ENCODE measurements at places on chromosomes 1 and 21.

- no peak for DNase-seq
These were observed 1264.3 kb upstream of the ADGRL2 start for GRCh38 chr1:80536461-80536860.

- no peak for DNase-seq
These were observed 14.1 kb downstream of the TTC39A start for GRCh38 chr1:51316113-51316845.

DNA sequence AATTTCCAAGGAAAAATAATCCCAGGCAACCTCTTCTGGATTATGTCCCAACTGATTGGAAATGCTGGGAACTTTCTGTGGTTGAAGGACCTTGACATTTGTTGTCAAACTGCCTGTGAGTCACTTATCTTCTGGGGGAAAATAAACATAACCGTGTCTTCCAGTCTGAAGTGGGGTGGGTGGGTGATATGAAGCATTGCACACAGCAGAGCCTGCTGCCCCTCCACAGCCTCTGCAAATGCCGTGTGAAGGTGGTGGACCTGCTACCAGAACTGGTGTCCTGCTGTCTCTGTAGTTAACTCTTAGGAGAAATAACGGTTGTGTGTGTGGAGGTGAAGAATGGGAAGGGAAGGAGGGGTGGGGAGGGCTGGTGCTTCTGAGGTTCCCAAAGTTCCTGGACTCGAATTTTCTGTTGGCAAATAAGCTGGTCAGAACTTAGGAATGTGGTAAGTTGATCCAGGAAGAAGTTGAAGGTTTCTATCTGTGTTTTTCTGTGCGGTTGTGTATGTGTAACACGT, 23.2 kb downstream of the GALNT2 start:
- DNase-seq, result no peak

DNA sequence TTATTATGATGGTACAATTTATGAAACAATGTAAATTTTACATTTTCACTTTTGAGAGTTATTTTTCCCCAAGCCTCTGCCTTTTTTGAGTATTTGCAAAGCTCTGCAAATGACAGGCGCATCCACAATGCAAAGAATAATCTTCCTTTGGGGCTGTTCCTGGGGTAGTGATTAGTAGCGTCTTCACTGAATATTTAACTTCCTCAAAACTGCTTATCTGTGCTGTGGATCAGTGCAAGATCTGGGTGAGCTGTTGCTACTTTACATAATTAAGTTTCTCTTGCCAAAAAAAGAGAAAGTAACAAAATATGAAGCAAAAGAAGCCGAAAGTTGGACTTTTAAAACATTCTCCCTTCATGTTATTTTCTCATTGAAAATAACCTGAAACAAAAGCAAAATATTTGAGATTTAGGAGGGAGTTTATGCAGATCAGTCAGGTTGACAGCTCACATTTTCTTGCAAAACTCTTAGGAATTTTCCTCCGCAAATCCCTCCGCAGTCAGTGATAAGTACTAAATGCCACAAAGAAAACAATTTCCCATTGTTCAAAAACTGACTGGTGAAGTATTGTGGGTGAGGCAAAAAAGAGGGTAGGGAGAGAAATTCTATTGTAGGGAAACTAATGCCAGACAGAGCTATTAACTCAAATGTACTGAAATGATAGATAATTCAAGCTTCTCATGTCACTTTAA, 276.4 kb upstream of the B3GALT2 start:
- DNase-seq, result no peak

DNA sequence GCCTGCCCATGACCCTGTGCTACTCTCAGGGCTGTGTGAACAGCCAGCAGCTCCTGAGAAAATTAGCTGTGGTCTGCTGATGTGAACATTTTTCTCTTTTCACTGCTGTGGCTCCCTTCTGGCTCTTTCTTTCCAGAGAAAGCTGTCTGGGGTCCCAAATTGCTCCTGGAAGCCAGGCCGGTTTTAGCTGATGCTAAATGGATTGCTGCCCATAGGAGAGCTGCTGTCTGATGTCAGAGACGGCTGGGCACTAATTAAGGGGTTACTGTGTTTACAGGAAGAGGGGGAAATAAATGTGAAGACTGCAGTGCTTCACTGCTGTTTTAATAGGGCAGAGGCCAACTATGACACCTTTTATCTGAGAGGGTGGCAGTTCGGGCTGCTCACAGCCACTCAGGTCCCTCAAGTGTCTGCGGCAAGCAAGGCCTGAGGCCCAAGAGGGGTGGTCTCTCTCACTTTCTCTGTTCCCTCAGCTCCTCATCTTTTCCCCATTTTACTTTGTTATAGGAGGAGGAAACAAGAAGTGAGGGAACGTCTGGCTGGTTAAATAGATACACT, 106.0 kb upstream of the GNG12 start:
- no peak for DNase-seq

GRCh38 chr21:44485254-44485793, 30.0 kb downstream of the LRRC3 start:
- DNase-seq, result peak; percentile 38

- DNase-seq, result no peak
These were observed 80.2 kb downstream of the RGS2 start for GRCh38 chr1:192889082-192889481.

- no peak for DNase-seq
These were observed 18.1 kb upstream of the FAM78B start for GRCh38 chr1:166184897-166185296.

- DNase-seq, result no peak
These were observed 13.4 kb upstream of the HMCN1 start for GRCh38 chr1:185720633-185721272.
